Fibroblast of lung (primary cell): ENCODE measurements at places on chromosomes 5 and 9. TPM values are rescaled to one million over a fixed set of nuclear protein-coding genes. Genes with fewer than 3 reads are reported as not detected.

The RNF224 gene
- under 0.01 TPM in 1 of 2 replicates, not detected in the other for total RNA-seq

- no peak for DNase-seq
These were observed 4.5 kb downstream of the RNF208 start for GRCh38 chr9:137217276-137218211.

GRCh38 chr5:60352992-60353599 lies 346.9 kb downstream of the DEPDC1B start:
- no peak for DNase-seq

DNA sequence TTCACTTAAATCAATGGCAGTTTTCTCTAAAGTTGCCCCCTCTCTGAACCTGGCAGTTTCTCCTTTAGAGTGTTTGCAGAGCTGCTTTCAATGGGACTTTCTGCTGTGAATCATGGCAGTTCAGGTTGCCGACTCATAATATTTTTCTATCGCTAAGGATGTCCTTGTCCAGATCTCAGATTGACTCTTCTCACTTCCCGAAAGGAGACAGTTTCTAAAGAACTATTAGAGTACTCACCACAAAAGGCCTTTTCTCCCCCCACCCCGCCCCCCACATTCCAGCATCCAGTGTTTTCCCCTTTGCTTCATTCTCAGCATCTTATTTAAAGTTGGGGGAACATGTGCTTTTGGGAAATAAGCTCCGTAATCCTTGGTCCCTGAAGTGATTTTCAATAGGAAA lies 443.5 kb upstream of the KLF4 start:
- DNase-seq: peak; percentile 7

DNA sequence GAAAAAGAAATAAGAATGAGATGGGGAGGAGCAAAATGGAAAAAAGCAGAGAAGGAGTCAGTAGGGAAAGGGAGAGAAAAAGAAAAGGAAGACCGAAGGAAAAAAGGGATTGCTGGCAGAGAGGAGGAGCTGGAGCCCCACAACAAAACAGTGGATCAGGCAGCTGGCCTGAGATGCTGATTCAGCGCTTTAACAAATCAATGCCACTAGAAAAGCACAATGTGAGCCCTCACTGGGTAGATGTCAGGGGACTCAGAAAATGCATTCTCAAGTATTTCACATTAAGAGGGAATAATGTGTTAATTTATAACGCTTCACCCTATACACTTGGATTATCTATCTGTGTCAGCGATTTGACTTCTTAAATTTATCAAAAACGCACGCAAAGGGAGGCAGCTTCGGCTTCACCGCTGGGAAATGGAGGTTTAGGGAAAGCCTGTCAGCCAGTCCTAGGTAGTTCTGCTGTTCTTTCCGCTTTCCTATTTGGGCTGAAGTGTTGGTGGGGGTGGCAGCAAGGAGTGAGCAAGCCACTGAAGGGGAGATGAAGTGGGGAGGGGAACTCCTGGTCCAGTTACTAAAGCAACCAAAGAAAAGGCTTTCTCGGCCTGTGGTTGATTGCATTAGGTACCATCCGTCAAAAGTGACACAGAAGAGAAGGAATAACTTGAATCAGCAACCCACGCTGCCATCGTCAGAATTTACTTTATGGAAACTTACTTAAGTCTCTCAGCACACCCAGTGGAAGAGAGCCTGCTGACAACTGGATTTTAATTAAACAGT lies 161.6 kb downstream of the BNC2 start:
- peak; percentile 82 for DNase-seq

DNA sequence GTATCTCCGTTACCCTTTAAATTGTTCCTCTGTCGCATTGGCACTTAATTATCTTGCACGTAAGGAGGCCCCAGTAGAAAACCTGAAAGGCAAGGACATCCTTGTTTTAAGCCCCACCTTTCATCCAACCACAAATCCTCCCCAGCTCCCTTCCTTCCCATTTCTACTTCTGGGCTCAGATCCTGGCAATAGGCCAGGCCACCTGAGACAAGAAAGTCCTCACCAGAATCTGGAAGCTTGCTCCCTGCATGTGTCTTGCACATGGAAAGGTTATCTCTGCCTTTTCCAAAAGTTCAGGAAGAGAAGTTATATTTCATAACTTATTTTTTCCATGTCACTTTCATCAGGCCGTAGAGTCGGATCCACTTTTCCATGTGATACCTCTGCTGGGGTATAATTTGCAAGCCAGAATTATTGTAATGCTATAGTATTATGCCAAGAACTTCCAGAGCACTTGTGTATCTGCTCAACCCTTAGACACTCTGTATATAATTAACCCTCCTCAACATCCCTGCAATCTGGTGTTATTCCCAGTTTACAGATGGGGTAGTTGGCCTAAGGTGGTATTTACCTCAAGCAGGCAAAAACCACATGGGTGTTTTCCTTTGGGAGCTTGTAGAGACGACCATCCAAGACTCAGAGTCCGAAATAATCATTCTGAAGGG lies 2.6 kb upstream of the SHB start:
- no peak for DNase-seq

The UNC13B gene
- total RNA-seq: 20.8 and 38.3 TPM in 2 replicates

- DNase-seq: no peak
These were observed 480.6 kb upstream of the CYLC2 start for GRCh38 chr9:102514541-102514940.

DNA sequence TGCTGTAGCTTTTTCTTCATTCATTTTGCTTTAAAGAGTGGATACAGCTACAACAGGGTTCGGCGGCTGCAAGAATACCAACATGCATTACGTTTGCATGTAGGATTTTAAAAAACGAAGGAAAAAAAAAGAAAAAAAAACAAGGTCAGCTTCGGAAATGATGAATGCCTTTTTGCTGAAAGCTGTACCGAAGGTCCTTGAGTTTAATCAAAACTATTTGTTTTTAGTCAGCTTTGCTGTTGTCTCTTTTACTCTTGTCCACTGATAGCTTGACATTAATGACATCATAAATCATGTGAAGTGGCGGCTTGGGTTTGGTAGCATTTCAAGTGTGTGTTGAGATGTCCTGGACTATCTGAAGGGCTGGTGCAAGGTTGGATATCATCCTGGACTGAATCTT lies 779.1 kb downstream of the NR2F1-AS1 start:
- peak; percentile 53 for DNase-seq

GRCh38 chr9:16611983-16612382 lies 258.5 kb downstream of the BNC2 start:
- DNase-seq: peak; percentile 85

DNA sequence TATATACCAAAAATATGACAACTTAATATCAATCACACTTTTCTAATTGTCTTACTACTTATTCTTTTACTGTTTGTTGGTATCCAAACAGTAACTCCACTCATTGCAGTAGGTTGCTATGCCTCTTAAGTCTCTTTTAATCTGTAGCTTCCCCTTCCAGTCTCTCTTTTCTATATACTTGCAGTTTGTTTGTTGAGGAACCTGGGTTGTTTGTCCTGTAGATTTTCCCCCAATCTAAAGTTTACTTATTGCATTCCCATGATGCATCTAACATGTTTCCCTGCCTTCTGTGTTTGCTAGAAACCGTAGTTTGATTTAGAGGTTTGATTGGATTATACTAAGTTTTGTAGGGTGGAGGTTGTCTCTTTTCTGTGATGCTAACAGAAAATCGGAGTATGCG lies 10.6 kb downstream of the PDE8B start:
- DNase-seq: no peak

The C9orf50 gene
- total RNA-seq: 0.17 and 0.26 TPM in 2 replicates

- peak; percentile 86 for DNase-seq
These were observed 26.0 kb downstream of the TPD52L3 start for GRCh38 chr9:6354072-6354686.

The FAM53C gene
- 36.0 and 44.9 TPM in 2 replicates for total RNA-seq

DNA sequence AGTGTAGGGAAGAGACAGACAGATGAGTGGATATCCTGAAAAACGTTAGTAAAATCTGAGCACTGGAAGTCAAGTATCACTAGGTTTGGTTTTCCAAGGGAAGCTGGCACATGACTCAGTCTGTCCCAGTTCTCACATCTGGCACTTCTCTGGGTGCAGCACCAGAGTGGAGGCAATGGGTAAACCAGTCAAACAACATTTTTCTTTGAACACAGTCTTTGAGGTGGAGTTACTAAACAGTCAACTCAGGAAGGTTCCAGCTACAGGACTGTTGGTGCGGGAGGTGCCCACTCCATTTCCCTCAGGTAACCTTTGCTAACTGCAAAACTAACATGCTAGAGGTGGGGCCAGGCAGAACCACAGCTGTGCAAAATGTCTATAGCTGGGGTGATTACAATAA lies 301.4 kb upstream of the RFX3 start:
- no peak for DNase-seq

The GKAP1 gene
- total RNA-seq: 2.6 TPM in 2 replicates

GRCh38 chr9:113692256-113692655 lies 183.9 kb upstream of the ZNF618 start:
- no peak for DNase-seq

GRCh38 chr5:179878222-179879002 lies 19.8 kb upstream of the MRNIP start:
- DNase-seq: no peak

The OMD gene
- total RNA-seq: under 0.01 and 0.17 TPM in 2 replicates

DNA sequence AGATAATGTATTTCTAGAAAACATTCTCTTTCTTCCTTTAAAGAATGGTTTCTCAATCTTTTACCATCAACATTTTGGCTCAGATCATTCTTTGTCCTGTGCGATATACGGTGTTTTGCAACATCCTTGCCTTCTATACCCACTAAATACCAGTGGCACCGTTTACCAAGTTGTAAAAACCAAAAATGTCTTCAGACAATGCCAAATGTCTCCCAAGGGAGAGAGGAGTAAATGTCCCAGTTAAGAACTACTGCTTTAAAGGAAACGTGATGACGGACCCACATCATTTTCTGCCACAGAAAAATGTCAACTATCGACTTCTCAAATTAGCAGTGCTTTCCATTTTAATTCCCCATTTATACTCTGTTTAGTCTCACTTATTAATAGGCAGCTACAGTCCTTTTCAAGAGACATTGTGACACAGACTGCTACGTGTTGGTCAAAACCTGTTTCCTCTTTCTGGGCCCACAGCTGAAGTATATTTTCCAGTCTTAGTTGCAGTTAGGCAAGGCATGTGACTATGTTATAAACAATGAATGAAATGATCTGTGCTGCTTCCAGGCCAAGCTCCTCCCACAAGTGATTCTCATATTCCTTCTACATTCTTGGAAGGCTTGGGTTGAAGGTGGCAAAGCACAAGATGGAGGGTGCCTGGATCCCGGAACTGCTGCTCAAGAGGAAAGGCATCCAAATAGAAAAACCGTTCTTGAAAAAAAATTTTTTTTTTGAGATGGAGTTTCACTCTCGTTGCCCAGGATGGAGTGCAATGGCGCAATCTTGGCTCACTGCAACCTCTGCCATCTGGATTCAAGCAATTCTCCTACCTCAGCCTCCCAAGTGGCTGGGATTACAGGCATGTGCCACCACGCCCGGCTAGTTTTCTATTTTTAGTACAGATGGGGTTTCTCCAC lies 8.8 kb downstream of the PRXL2C start:
- DNase-seq: peak; percentile 53

DNA sequence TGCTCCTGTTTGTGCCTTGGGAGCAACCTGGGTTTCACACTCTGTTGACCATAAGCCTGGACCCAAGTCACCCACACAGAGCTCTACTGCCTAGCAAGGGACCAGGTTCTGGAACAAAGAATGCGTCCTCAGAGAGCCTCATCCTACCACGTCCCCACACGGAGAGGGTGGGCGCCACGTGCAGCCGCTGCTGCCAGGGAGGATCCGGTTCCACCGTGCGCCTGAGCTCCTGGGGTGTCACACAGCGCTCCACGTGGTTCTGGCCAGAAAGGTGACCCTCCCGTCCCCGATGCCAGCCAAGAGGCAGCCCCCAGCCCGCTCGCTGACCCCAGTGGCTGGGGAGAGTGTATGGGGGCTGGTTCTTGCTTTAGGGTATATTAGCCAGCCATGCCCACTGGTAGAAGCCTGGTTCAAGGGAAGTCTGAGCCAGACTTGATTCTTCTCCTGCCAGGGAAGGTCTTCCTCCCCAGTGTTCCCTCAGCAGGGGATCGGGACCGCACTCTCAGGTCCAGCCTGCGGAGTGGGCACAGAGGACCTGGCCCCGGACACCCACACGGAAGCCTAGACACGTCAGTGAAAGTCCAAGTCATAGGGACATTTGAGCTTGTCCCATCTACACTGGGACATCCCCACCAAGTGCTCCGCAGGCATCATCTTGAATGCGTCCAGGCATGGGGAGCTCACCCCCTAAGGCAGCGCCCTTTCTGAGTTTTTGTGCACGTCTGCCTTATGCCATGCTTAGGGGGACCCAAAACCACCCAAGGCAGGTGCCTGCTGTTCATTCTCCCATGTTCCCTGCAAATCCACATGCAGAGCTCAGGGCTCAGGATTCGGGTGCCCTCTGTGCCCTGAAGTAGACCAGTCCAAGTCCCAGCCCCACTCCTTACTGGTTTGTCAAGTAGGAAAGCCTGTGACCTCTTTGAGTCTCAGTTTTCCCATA lies 2.4 kb downstream of the FCN1 start:
- DNase-seq: no peak

DNA sequence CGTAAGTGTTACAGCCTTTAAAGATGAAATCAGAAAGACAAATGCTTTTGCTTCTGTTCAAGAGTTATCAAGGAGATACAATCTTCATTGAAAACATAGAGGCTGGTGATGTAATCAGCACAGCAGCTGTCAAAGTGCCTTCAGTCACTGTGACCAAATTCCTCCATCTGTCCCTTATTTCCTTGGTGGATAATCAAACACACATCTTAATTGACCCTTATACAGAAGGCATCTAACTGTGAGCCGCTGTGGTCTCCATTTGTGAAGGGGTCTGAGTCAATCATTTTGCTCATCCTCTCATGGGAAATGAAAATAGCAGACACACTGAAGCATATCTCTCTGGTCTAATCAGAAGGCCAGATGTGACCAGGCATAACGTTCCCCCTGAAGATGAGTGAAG lies 130.1 kb upstream of the TLR4 start:
- DNase-seq: no peak

- DNase-seq: no peak
These were observed 56.5 kb downstream of the MACROH2A1 start for GRCh38 chr5:135342551-135342875.

The FOXD4 gene
- 0.17 and 0.26 TPM in 2 replicates for total RNA-seq

The SLC9A3 gene
- total RNA-seq: 0.50 and 0.51 TPM in 2 replicates

DNA sequence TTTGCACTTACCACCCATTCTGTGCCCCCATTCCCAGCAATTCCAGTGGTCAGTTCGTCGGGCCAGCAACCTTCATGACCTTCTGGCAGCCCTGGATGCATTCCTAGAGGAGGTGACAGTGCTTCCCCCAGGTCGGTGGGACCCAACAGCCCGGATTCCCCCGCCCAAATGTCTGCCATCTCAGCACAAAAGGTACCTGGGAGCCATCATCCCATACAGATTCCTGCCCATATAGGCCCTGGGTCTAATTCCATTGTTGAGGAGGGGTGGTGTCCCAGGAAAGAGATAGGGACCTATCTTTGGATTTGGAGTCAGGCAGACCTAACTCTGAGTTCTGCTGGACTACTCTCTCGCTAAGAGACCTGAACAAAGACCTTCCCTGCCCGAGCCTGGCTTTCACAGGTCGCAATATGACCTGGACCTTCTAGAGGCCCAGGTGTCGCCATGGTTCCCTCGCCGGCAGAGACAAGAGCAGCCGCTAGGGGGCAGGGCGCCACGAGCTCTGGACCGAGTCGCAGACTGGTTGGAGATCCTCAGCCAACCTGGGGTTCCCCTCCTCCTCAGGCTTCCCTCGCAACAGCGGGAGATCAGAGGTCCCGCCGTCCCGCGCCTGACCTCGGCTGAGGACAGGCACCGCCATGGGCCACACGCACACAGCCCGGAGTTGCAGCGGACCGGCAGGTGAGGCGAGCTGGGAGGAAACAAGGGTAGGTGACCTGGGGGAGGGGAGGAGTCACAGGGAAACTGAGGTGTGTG lies 3.1 kb downstream of the SLC4A9 start:
- DNase-seq: peak; percentile 50

The FPGS gene
- 58.6 and 77.0 TPM in 2 replicates for total RNA-seq

The PIP5K1B gene
- total RNA-seq: under 0.01 TPM in 2 replicates

The CDKN2A gene
- total RNA-seq: 10.8 and 19.2 TPM in 2 replicates
